ENCODE measurements at places on chromosomes 11 and 22. TPM values are rescaled to one million over a fixed set of nuclear protein-coding genes. Genes with fewer than 3 reads are reported as not detected.

Gene P2RX3
- not detected for total RNA-seq

Gene ANKK1
- not detected for total RNA-seq

Gene ZBTB16
- 33.0 TPM for total RNA-seq

Gene ANO5
- not detected for total RNA-seq

Gene CELF1
- 48.4 TPM for total RNA-seq

Gene ACRV1
- total RNA-seq, result not detected

Gene MAPK8IP2
- 2.0 TPM for total RNA-seq

Gene TRIM66
- total RNA-seq, result 0.54 TPM

Data from cardiac atrium fibroblast (primary cell).